NCI-H1092 treated with DMSO at 0.1 percent for 48 hours (cell line): ENCODE measurements at places on chromosomes 12 and 14.

DNA sequence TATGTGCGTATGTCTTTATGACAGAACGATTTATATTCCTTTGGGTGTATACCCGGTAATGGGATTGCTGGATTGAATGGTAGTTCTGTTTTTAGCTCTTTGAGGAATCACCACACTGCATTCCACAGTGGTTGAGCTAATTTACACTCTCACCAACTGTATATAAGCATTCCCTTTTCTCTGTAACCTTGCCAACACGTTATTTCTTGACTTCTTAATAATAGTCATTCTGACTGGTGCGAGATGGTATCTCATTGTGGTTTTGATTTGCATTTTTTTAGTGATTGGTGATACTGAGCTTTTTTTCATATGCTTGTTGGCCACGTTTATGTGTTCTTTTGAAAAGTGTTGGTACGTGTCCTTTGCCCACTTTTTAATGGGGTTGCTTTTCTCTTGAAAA, 49.7 kb downstream of the FRS2 start:
- DNase-seq: no peak

GRCh38 chr12:77923882-77924281, 93.2 kb downstream of the NAV3 start:
- no peak for DNase-seq

DNA sequence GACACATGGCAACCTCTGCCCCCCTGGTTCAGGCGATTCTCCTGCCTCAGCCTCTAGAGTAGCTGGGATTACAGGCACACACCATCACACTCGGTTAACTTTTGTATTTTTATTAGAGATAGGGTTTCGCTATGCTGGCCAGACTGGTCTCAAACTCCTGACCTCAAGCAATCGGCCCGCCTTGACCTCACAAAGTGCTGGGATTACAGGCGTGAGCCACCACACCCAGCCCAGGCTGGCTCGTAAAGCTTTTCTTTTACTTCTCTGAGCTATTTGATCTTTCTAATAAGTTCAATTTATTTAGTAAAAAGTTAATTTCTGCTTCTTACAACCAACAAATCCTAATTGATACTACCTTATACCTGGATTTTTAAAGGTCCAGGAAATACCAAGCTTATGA, 127.4 kb upstream of the KRR1 start:
- DNase-seq: no peak

GRCh38 chr12:131381716-131382430, 329.0 kb upstream of the SFSWAP start:
- DNase-seq: no peak

DNA sequence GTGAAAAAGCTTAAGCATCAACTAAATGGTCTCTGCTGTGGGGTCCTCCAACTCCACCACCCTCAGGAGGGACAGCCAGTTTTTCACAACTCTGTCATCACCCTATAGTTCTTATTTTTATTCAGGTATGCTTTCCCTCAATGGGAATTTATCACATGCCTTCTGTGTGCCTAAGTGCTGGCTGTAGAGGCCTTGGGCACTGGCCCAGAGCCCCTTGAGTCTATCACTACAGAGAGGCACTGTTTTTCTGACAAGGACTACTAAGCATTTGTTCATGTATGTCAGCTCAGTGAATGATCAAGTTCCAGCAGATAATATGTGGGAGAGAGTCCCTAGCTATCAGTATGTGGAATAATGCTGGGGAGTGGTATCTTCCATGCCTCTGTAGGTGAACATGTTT, 463.9 kb downstream of the NPAS3 start:
- no peak for DNase-seq
